Brain (organoid and tissue), 16 donors: ENCODE measurements at places on chromosomes 6 and 20.

DNA sequence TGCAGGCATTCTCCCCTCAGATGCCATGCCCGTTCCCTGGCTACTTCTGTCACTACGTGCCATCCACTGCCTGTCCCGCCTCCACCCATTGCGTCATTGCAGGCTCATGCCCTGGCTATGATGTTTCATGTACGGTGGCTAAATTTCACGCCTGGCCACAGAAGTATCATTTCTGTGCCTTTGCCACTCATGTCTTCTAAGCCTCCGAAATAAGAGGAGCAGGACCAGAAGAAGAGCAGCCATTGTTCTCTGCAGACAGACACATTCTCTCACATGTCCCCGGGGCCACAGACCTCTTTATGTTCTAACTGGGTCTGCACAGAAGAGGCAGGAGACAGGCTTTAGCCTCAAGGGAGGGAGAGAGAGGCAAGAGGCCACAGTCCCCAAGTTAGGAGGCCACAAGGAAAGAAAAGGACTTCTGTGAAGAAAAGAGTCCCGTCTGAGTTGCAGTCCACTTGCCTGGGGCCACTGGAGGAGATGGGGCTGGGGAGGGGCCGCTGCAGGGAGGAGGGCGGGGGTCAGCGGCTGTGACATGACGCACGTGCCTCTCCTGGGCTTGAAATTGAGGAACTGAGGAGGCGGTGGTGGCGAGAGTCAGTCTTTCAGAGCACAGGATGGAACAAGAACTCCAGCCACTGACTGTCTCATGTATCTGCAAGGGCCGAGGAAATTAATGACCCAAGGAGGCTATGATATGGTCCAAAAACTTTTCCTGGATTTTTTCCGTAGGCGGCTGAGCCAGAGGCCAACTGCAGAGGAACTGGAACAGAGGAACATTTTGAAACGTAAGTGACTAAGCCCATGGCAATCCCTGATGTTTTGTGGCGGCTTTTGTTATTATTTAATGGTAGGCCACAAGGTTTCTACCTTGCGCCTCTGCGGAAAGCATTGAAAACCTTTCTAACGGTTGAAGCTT is 55.9 kb downstream of the TBC1D7 start:
- DNase-seq = no peak

- no peak for DNase-seq
Measured at GRCh38 chr6:9085054-9085708, 649.8 kb upstream of the SLC35B3 start.

DNA sequence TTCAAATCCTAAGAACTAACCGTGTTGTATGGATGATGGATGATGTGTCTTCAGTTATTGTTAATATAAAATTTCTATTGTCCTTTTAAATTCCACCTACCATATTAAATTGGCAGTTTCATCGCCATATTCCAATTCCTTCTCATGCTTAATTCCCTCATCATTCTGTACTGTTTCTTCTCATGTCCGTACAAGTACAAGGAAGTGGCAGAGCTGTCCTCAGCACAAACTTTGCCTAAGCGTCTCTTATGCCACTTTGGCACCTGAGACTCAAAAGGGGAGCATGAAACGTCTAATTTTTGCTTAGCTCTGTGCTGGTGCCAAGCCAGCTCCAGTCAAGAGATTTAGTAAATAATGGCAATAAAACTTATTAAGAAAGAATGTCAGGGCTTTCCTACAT is 158.2 kb upstream of the LAMA2 start:
- DNase-seq = no peak

- no peak for DNase-seq
Measured at GRCh38 chr6:106220485-106220884, 105.1 kb downstream of the ATG5 start.

- DNase-seq = no peak
Measured at GRCh38 chr20:33522256-33522820, 32.4 kb downstream of the CBFA2T2 start.

DNA sequence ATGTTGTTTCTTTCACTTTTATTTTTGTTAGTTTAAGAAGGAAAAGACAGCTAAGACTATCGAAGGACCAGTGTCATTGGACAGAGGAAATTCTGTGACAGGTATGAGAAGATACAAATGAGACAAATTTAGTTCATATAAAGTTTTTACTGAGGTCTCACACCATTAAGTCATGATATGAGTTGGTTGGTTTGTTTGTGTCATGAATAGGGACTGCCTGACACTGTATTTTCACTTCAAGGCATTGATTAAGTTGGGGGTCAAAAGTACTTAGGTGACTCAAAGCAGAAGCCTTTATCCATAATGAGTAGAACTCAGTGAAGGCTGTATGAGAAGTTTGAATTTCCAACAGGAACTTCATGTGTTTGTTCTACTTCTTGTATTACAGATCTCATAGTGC is 21.3 kb upstream of the HIVEP2 start:
- no peak for DNase-seq

- no peak for DNase-seq
Measured at GRCh38 chr6:53165293-53165692, 16.7 kb upstream of the GCM1 start.

DNA sequence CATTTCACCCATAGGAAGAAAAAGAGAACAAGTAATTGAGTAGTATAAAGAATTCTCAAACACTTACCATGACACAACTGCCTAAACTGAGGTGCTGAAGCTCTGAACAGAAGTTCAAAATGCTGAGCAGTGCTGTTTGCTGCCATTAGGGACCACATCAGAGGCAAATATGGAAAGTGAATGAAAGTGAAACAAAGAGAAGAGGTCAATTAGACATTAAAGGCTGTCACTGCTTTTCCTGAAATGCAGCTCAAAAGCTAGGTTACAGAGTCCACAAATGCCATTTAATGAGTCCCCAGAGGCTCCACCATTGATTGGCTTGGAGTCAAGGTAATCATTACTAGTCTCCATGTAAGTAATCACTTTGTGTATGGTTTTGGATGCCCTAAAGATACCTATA is 46.1 kb downstream of the POU3F2 start:
- peak; percentile 14 for DNase-seq

GRCh38 chr6:14718861-14719260 is 527.0 kb upstream of the JARID2 start:
- DNase-seq = no peak

DNA sequence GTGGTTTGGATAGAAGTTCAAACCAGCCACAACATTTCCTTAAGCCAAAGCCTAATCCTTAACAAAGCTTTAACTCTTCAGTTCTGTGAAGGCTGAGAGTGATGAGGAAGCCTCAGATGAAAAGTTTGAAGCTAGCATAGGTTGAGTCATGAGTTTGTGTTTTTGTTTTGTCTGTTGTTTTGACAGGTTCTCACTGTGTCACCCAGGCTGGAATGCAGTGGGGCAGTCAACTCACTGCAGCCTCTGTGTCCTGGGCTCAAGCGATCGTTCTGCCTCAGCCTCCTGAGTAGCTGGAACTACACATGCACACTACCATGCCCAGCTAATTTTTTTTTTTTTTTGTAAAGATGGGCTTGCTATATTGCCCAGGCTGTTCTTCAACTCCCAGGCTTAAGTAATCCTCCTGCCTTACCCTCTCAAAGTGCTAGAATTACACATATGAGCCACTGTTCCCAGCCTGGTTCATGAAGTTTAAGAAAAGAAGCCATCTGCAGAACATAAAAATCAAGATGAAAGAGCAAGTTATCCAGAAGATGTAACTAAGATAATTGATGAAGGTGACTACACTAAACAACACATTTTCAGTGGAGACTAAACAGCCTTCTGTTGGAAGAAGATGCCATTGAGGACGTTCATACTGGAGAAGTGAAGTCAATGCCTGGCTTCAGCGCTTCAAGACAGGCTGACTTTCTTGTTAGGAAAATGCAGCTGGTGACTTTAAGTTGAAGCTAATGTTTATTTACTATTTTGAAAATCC is 96.2 kb downstream of the SMAP1 start:
- no peak for DNase-seq

DNA sequence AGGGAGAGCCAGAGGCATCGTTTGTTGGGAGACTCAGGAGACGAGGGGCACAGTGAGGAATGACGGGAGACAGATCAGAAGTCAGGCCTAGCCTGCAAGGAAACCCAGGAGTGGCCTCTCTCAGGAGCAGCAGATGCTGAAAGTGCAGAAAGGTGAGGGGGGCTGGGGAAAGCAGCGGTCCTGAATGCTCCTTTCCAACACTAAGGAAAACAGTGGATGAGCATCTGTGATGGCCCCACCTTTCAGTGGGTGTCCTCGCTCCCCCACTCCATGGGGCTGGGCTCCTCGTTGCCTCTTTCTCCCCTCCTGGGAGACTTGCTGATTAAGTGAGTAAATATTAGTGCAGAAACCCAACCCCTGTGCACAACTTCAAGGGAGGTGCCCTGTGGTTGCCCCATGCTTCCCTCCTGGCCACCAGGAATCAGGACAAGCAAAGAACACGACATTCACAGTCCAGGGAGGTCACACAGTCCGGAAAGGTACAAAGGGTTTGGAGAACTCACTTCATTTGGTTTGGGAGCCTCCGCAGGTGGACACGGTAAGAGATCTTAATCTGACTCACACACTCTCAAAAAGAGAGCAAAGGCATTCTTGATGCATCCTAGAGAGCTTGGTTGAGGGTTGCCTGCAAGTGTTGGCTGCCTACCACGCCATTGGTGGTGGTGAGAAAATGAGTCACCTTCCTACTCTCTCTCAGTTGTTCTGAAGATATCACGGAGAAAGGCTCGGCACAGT is 9.7 kb upstream of the BPIFB1 start:
- DNase-seq = no peak

DNA sequence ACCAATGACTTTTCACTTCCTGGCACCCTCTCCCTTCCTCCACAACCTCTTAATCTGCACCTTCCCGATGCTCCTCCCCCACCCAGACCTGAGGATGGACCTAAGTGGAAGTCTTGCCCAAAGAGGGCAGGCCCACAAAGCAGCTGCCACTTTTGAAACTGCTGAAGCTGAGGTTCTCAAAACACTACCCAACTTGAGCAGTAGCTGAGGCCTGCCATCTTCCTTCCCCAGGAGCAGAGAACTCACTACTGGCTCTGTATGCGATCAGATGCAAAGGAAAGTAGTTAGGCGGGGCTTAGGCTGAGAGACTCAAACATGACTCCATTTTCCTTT is 1.5 kb downstream of the HM13 start:
- DNase-seq = no peak

DNA sequence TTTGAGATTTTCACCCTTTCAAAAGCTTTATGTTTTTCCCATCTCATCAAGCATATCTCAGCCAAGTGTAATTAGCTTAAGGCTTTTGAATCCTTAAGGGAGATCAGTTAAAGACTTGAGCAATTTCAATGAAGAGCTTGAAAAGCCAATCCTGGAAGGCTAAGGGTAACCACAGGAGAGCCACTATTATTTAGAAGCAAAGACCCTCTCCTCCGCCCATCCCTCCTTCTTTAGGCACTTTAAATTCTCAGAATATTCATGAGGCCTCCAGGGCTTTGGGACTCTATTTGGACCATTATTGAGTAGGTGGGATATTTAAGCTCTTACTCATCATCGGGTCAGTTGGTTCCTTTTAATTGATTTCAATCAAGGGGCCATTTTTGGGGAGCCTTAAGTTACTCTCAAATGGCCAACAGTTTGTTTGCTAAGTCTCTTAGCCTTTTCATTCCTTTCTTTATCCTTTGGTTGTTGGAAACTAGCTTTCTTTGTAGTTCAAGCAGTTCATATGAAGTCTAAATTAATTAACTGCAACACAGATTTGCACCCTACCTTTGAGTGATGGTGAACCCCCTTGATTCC is 567.2 kb downstream of the KIF16B start:
- peak; percentile 78 for DNase-seq

DNA sequence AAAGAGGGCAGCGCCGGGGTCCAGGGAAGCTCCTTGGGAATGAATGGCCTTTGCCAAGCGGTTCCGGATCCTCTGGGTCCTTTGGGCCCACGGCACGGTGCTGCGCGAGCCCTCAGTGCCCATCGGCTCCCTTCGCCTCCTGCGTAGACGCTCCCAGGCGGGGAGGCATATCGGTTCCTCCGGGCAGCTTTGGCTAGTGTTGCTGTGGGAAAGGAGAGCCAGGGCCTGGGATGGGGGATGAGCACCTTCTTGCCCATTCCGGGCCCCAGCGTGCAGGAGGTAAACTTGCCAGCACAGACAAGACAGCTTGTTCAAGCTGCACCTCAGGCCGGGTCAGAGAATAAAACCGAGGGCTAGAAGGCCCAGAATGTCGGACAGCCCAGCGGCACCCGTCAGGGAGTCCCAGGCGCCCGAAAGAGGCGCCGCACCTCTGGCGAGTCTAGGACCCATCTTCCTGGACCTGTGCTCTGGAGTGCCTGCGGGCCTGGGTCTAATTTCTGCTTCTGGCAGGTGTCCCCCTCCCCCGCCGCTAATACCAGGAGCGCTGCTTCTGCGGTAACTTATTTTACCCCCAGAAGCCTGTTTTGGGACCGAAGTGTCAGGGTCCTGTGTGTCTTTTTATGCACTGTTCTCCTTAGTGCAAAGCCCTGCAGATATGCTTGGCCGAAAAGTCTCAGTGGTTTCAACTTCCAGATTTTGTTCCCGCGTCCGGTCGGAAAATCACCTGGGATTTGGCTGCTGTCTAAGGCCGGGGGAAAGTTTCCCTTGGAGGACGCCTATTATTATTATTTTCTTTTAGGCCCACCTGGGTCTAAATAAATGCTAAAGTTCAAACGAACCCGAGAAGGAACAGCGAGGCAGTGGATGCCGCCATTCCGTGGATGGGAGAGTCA is 1.7 kb upstream of the TFAP2C start:
- no peak for DNase-seq

DNA sequence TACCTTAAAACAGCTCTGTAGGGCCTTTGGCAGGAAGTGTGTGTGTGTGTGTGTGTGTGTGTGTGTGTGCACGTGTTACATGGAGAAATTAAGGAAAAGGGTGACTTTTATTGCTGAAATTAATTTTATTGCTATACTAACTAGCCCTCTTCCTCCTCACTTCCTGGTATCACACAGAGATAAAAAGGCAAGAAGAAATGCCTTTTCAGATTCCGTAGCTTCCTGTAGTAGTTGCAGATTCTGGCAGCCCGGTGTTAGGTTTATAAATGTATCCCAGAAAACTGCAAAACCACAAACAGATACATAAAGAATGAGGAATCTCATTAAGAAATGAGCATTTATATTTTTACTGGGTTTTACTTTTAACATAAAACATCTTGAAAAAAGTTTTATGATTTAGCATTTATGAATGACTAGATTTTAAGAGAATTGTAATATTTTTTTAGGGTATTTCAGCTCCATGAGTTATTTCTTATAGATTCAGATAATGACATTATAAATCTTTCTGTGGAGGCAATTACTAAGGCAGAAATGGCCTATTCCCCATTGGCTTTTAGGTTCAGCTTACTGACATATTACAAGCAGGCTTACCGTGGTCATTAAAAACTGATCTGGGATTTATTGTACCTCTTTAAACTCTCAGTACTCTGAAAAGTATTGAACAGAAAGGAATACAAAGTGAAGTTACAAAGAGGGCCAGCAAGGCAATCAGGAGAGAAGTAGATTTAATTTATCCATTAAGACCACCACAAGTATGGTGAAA is 249.1 kb upstream of the TSHZ2 start:
- DNase-seq = no peak

GRCh38 chr20:54324041-54324440 is 116.2 kb downstream of the PFDN4 start:
- no peak for DNase-seq

DNA sequence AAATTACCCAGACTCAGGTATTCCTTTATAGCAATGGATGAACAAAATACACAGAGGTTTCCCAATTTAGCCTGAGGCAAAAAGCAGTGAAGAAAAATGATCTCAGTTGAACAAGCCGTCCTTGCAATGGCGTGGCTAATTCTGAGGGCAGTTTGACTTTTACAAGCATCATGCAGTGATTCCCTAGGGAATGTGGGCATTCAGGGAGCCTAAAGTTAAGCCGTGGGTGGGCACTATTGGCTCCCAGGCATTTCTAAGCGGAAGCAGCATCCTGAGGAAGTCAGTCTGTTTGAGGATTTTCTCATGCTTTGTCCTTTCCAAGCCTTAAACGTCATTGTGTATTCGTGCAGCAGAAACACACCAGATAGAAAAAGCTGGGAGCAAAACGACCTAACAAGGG is 133.9 kb downstream of the MYLK4 start:
- no peak for DNase-seq
